ENCODE measurements at places on chromosomes 2 and 18.

GRCh38 chr18:36525913-36526312 is 228.4 kb downstream of the FHOD3 start:
- DNase-seq, result no peak

GRCh38 chr2:47950340-47951301 is 44.3 kb upstream of the FBXO11 start:
- no peak for DNase-seq

DNA sequence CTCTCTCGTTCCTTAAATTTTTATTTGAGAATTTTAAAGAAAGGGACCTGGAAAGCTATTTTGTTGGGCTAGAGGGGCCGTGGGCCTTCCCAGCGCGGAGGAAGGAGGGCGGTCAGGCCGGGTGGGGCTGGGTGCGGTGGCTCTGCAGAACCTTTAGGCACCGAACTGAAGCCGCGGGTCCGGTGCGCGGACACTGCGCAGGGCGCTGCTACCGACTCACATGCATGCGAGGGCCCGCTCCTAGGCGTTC is 1.6 kb upstream of the TWIST2 start:
- DNase-seq, result no peak

GRCh38 chr2:224286923-224287322 is 115.0 kb downstream of the FAM124B start:
- no peak for DNase-seq

Measured in H54 (cell line).